ENCODE measurements at places on chromosomes 7 and 10. TPM values are rescaled to one million over a fixed set of nuclear protein-coding genes. Genes with fewer than 3 reads are reported as not detected.

Gene FBXO24
- total RNA-seq: 0.76 TPM

Gene NPY4R
- 0.24 TPM for total RNA-seq

Gene CRPPA
- 2.9 TPM for total RNA-seq

Gene CCDC71L
- 30.2 TPM for total RNA-seq

Gene RBM48
- 14.4 TPM for total RNA-seq

Gene SCART1
- 1.4 TPM for total RNA-seq

Gene SKIDA1
- 24.3 TPM for total RNA-seq

Gene AP1S1
- 98.8 TPM for total RNA-seq

Gene PTF1A
- total RNA-seq: 0.51 TPM

Gene ASB10
- total RNA-seq: not detected

Gene PFKFB3
- total RNA-seq: 14.0 TPM

Gene CFAP69
- total RNA-seq: 4.4 TPM

Gene SLC29A3
- 8.8 TPM for total RNA-seq

Gene PNLIPRP1
- not detected for total RNA-seq

Gene SPDYE16
- 0.51 TPM for total RNA-seq

Gene FAM171A1
- total RNA-seq: 28.6 TPM

Gene GPR22
- total RNA-seq: not detected

Gene FAM25G
- total RNA-seq: not detected

Gene AGR2
- total RNA-seq: 179 TPM

Gene HSPA14
- total RNA-seq: 10.6 TPM

Gene ELAPOR2
- 29.5 TPM for total RNA-seq

Gene CDC14C
- total RNA-seq: not detected

Gene PCGF5
- 14.7 TPM for total RNA-seq

Gene NYAP1
- total RNA-seq: 6.3 TPM

Gene ZNF735
- total RNA-seq: not detected

Gene PRPS1L1
- total RNA-seq: not detected

Gene KEL
- 1.6 TPM for total RNA-seq

Gene SPDYE1
- not detected for total RNA-seq

Gene CLDN15
- 16.3 TPM for total RNA-seq

Gene MSMB
- total RNA-seq: 5.6 TPM

Gene NCAPG2
- 23.8 TPM for total RNA-seq

Gene CRTAC1
- 5.3 TPM for total RNA-seq

Gene FRMD4A
- 88.9 TPM for total RNA-seq

Gene AS3MT
- total RNA-seq: 4.9 TPM

Gene DCLRE1A
- 9.2 TPM for total RNA-seq

Gene PPP1R3A
- not detected for total RNA-seq

Gene C10orf105
- not detected for total RNA-seq

Gene KNDC1
- 6.4 TPM for total RNA-seq

Gene CUBN
- 2.2 TPM for total RNA-seq

Gene NEUROG3
- 0.93 TPM for total RNA-seq

Gene CFTR
- 11.0 TPM for total RNA-seq

Gene MET
- total RNA-seq: 34.2 TPM

Gene PSPH
- 28.6 TPM for total RNA-seq

Gene VWA2
- 2.9 TPM for total RNA-seq

Gene FOXP2
- total RNA-seq: 24.0 TPM

Gene SAP25
- 3.1 TPM for total RNA-seq

Gene GJD4
- 0.17 TPM for total RNA-seq
